ENCODE measurements at places on chromosomes 2 and 18.

DNA sequence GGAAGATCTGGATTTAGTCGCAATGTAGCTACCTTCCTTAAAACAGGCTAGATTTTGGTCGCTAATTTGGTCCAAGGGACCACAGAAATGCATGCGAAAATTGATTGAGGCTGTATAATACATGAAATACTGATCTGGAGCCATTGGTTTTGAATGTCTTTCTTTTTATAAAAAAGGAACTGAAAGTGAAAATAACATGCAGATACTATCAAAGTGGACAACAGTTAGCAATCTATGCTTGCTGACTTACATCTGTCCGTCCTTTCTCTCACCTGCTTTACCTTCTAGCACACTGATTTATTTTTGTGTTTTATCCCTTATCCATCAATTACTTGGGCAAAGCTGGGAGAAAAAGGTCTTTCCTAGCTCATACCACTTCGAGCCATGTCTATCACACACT lies 1459.8 kb upstream of the ACVR2A start:
- DNase-seq: no peak

GRCh38 chr2:203438528-203438927 lies 96.6 kb downstream of the RAPH1 start:
- DNase-seq: no peak

DNA sequence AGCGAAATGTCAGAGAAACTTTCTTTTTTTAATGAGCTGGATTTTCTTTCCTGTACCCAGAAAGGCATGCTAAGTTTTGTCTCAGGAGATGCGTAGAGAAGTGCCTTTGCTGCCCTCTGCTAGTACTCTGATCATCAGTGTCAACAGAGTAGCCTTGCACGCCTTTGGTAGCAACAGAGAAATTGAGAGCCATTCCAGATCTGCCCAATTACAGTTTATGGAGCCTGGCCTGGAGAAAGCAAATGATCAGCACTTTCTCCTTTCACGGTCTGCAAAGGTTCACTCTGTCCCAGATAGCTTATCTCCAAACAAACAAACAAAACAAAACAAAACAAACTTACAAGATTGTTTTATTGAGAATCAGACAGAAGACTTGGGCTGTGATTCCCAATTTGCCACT lies 792.8 kb upstream of the PIK3C3 start:
- no peak for DNase-seq

DNA sequence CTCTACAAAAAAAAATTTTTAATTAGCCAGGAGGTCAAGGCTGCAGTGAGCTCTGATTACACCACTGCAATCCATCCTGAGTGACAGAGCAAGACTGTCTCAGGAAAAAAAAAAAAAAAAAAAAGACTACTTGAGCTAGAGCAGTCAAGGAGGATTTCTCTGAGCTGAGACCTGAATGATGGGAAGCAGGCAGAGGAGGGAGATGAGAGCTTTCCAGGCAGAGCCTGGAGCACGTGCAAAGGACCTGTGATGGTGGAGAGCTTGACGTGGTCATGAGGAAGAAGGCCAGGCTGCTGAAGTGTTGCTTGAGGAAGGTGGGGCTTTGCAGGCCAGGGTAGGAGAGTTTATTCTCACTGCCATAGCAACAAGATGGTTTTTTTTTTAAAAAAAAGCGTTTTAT lies 51.9 kb upstream of the POMC start:
- no peak for DNase-seq

DNA sequence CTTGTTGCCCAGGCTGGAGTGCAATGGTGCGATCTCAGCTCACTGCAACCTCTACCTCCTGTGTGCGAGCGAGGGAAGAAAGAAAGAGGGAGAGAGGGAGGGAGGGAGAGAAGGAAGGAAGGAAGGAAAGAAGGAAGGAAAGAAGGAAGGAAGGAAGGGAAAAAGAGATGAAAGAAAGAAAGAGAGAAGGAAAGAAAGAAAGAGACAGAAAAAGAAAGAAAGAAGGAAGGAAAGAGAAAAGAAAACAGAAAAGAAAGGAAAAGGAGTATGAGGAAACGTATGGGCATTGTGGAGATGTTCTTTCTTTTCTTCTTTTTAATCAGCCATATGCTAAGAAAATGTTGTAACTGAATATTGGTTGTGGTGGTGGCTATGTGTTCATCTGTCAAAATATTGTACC lies 16.5 kb downstream of the CLK1 start:
- DNase-seq: no peak

DNA sequence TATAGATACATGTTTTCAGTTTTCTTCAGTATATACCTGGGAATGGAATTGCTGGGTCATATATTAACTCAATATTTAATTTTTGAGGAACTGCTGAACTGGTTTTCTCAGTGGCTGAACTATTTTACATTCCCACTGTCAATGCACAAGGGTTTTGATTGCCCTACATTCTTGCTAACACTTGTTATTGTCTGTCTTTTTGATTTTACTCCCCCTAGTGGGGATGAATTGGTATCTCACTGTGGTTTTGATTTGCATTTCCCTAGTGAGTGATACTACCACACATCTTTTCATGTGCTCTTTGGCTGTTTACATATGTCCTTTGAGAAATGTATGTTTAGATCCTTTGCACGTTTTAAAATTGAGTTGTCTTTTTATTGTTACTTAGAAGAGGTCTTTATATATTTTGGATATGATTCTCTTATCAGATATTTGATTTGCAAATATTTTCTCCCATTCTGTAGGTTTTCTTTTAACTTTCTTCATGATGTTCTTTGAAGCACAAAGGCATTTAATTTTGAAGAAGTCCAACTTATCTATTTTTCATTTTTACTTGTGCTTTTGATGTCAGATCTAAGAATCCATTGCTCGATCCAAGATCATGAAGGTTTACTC lies 36.2 kb downstream of the ASB1 start:
- DNase-seq: peak; percentile 60

DNA sequence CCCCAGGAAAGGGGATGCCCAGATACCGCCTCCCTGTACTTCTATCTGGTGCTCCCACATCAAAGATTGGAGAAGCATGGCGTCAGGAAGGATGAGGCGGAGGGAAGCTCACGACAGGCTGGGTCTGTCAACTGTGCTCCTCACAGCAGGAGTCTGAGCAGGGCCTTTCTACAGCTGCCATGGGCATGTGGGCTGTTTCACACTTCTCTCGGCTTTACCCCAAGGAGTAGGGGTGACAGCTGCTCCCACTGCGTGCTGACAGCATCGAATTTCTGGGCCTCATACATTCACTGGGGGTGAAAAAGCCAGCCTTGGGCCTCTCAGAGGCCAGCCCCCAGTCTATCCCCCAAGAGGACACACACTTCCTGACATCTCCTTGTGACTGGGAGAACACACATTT lies 21.1 kb downstream of the NEURL3 start:
- DNase-seq: no peak

- DNase-seq: no peak
These were observed 290.7 kb upstream of the EPAS1 start for GRCh38 chr2:46006473-46007025.

DNA sequence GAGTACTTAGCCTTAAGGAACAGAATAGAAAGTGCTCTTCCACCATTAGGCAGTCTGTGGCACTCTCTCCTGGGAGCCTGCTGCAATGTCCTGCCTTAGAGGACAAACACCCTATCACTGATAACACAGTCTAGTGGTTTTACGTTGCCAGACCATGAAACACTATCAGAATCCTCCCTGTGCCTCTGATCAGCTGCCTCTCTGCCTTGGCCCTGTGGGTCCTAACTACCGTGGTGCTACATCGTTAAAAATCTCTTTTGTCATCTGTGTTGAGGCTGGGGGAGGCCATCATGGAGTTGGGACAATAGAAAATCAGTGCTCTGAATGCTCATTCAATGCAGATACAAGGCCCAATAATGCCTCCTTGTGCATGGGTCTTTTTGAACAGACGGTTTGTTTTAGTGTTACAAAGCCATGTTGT lies 11.9 kb upstream of the APCDD1 start:
- no peak for DNase-seq

GRCh38 chr2:183543731-183544130 lies 419.5 kb downstream of the NUP35 start:
- DNase-seq: peak; percentile 17

DNA sequence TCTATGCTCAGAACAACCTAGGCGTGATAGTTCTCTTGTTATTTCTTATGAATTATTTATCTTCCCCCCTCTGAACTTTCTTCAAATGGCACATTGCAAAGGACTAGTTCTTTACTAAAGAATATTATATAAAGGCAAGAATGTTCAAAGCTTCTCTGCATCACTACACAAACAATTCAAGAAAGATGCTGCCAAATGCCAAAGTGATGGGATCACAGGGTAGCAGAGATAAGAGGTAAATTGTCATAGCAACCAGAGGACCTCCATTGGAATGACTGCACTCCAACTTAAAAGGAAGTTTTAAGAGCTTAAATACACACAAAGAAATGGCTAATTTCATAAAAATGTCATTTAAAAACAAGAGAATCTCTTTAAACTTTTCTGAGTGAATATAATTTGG lies 72.8 kb downstream of the AQP4 start:
- DNase-seq: no peak

DNA sequence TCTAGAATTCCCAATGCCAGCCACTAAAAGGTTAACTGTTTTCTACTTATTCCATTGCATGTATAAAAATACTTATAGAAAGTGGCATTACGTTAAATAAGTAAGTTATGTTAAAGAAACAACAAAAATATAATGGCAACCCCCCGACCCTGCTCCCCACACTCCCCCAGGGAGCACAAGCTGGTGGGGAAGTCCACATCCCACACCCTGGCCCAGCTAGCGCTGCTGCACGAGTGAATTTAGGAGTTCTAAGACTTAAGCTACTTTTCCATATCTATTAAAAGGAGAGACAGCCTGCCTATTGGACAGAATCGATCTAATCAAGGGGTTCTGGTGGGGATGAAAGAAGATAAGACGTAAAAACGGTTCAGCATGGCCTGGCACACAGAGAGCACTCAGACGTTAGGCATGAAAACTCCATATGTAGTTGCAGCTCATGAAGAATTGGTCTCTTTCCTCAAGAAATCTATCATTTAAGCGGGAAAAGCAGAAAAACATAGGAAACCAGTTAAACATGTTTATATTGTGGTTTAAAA lies 16.6 kb downstream of the HJURP start:
- no peak for DNase-seq

DNA sequence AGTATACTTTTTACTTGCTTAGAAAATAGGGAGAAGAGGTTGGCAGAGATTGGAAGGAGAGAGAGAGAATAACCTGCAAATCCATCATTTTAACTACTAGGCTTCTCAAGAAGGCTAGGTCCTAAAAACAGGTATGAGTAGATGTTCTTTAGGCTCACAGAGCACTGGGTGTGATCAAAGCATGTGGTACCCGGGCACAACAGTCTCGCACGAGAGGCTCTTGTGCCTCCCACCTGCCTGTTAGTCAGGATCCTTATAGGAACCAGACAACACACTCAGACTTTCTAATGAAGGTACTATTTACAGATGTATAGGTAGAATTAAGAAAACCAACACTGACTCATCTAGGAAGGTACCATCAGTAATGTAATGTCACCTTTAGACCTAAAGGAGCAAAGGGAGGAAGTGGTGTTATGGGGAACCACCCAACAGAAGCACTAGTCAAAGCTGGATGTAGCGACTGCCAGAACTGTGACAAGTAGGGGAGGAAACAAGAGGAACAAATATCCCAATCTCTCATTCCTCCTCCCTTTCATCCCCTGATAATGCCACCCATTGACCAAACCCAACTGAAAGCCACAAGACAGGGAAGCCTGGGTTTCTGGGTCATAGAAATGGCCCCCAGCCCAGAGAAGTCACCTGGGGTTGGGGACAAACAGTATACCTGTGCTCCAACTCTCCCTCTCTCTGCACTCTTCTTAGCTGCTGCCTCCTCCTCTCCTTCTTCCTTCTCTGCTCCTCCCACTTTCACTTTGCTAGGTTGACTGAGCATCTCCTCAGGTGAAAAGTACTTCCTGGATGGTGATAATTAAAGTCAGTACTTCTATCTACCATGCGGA lies 16.0 kb upstream of the MARCHF4 start:
- DNase-seq: no peak

DNA sequence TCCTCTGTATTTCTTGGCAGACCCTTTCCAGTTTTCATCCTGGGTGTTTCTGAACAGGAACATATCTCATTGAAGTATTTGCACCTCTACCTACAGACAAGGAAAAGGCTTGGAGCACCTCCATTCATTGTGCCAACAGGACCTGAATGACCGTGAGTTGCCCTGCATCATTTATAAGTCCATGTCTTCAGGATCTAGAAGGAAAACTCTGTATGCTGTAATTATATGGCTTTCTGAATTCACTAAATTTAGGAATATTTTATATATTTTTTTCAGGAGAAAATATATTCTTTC lies 402.3 kb upstream of the SLC14A2 start:
- no peak for DNase-seq

- no peak for DNase-seq
These were observed 83.1 kb downstream of the DCC start for GRCh38 chr18:52422985-52423601.

DNA sequence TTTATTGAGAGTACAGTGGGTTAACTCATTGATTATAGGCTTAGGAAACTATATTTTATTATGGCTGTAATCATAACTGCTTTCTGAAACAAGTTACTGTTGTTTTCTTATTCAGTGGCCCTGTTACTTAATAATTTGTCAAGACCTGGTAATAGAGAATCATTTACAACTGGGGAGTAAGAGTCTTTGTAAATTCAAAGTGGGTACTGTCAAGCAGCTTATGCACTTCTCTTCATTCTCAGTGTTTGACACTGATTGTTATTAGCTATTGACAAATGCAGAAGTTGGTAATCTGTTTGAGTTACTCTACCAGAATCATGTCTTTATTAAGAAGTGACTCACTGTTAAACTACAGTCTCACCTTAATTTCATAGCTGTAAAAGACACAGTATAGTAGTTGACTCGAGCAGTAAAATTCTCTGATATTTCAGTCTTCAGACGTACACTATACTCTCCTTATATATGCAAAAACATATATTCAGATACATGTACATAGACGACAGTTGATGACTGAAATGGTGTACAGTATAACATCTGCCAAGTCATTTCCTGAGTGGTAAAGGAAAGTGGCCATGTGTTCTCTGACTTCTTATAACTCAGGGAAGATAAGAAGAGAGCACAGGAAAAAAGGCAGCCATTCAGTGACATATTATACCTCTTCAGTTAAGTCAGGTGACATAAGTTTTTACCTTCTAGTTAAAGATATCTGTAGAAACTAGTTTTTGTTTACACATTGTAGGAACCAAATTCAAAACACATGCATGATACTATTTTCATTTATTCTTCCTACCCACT lies 36.0 kb upstream of the TTC27 start:
- DNase-seq: no peak

DNA sequence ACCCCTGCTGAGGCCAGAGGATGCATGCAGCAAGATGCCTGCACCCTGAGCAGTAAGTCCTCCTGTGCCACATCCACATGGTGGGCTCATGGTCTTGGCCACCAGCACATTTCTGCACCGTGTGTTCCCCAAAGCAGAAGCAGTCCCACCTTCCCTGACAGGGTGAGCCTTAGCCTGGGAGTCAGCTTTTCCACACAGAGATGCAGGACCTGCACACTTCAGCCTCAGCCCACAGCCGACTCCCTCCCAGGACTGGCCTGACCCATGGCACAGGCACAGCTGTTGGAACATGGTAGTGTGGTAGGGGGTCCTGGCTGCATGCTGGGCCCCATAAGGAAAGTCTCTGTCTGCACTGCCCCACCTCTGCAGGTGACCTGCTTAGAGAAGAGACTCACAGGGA lies 5.0 kb downstream of the SNED1 start:
- no peak for DNase-seq

GRCh38 chr18:25146512-25146910 lies 205.5 kb downstream of the ZNF521 start:
- no peak for DNase-seq

Measured in HuH-7 (cell line).